Placental pericyte (primary cell): ENCODE measurements at places on chromosomes 3 and 15. TPM values are rescaled to one million over a fixed set of nuclear protein-coding genes. Genes with fewer than 3 reads are reported as not detected.

GHSR gene
- not detected in 2 replicates for total RNA-seq

TMEM40 gene
- total RNA-seq: 0.86 TPM in 1 of 2 replicates, not detected in the other

FAM107A gene
- total RNA-seq: 0.14 TPM in 1 of 2 replicates, not detected in the other

SLC15A2 gene
- under 0.01 and 0.22 TPM in 2 replicates for total RNA-seq

ARGFX gene
- not detected in 2 replicates for total RNA-seq

DPPA2 gene
- not detected in 2 replicates for total RNA-seq
